Uterus (tissue), 4 donors: ENCODE measurements at places on chromosomes 5 and 9. TPM values are rescaled to one million over a fixed set of nuclear protein-coding genes. Genes with fewer than 3 reads are reported as not detected.

DNA sequence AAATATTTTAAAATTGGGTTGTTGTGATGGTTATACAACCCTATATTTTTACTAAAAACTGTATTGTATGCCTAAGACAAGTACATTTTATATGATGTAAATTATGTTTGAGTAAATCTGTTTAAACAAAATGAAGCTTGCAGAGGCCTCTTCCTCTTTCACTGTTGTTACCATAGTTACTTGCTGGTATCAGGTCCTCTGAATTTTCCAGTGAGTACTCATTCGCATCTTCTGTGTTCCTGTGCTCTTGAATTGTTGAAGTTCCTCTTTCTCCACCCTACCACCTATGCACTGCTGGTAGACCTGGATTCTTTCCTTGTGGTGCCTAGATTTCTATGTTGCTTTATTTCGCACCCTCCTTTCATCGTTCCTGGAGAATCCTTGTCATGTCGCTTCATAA lies 938.5 kb upstream of the ACO1 start:
- DNase-seq = no peak

GRCh38 chr9:14706530-14707140 lies 13.4 kb upstream of the ZDHHC21 start:
- no peak for DNase-seq

DNA sequence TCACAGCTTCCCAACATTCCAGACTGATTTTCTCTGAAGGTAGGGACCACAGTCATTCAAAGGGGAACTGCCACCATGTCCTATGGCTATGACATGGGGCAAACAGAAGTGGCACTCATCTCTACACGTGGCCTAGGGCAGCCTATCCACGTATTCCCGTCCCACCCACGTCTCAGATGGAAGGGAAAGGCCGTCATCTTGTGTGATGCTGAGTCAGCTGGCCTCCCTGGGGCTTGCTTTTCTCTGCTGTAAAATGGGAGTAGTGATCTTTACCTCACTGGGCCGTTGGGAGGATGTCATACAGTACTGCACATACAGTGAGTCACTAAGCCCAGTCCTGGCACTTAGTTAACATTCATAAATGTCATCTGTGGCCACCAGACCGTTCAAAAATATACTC lies 72.3 kb downstream of the RAPGEF1 start:
- DNase-seq = no peak

- no peak for DNase-seq
Observed at GRCh38 chr9:37908698-37909186, 4.8 kb upstream of the SLC25A51 start.

- peak; percentile 10 for DNase-seq
Observed at GRCh38 chr5:132465059-132465707, 25.4 kb downstream of the IRF1 start.

Gene BOD1
- total RNA-seq = 63.8 TPM

Gene MAT2B
- total RNA-seq = 54.3 TPM

Gene ROPN1L
- 6.3 TPM for total RNA-seq
